ENCODE measurements at places on chromosomes 4 and X.

GRCh38 chr4:110075083-110075738, 123.2 kb downstream of the ELOVL6 start:
- DNase-seq: no peak

DNA sequence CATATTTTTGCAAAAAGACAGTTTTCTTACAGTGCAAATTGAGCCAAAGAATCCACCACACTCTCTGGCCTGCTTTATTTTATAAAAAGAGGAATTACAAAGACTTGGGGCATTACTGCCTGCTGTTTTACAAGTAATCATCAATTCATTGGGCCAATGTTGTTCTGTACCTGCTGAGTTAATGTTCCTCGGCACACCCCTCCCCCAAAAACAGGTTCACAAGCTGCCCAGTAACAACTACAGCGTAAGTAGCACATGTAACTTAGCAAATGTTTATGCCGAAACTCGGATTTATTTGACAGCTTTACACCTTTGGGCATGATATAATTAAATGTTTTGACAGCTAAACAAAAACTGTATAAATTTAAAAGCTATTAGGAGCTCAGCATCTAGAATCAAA, 214.6 kb upstream of the MAB21L2 start:
- DNase-seq: no peak

GRCh38 chr4:15944895-15945294, 6.4 kb upstream of the FGFBP1 start:
- no peak for DNase-seq

DNA sequence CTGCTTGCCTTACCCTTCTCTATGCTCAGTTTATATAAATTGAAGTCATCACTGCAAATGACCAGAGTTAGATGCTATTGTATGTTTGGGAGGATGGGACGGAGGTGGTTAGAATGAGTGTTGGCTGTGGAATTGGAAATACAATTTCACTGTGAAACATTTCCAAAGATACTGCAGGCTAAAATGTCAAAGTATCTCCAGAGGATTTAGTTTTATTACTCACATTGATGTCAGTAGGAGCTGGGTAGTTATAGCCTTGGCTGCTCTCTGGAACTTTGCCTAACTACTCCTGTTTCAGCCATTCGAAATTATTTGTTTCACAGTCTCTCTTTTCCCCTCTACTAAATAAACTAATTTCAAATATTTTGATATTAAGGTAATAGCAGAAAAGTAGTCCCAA, 92.6 kb upstream of the PPP3CA start:
- no peak for DNase-seq
